M059J (cell line): ENCODE measurements at places on chromosomes 3 and 15.

DNA sequence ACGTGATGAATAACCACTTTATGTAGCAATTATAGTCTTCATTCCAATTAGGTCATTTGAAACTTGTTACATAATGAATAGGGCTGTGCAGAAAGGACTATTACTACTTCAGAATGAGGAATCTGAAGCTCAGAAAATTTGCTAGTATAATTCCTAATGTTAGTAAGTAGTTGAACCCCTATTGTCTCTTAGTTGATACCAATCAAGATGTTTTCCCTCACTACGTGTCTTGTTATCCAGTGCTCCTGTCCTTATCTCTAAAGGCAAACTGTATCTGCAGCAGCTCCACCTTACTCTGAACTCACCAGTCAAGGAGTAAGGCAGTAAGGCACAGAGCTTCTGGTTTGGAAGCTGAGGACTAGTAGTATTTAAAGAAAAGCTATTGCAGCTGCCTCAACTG lies 32.0 kb downstream of the RAB11A start:
- no peak for DNase-seq

GRCh38 chr3:134074790-134075567 lies 45.3 kb upstream of the SLCO2A1 start:
- DNase-seq, result no peak

DNA sequence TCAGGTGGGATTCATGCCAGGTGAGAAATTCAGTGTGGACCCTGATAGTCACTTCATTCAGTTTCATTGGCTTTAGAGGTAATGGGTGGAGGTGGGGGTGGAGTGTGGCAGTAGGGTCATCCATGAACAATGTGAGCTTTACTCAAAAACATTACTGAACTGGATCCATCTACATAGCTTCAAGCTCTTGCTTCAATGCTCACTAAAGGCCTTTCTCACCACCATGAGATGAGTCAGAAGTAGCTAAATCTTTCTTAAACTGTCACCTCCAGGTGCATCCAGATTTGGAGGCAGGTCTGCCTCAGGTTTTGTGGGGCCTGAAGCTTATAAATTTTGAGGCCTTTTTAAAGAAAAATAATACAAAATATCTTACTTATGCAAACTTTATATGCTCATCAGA lies 363.6 kb downstream of the CHST2 start:
- peak; percentile 15 for DNase-seq

- peak; percentile 84 for DNase-seq
These were observed 78.3 kb upstream of the CDIN1 start for GRCh38 chr15:36501063-36501678.

GRCh38 chr3:32577581-32578556 lies 7.2 kb upstream of the DYNC1LI1 start:
- DNase-seq, result peak; percentile 52

GRCh38 chr15:57090496-57090859 lies 172.0 kb downstream of the TCF12 start:
- DNase-seq, result no peak

- peak; percentile 12 for DNase-seq
These were observed 2.1 kb downstream of the ECT2 start for GRCh38 chr3:172752651-172753050.

DNA sequence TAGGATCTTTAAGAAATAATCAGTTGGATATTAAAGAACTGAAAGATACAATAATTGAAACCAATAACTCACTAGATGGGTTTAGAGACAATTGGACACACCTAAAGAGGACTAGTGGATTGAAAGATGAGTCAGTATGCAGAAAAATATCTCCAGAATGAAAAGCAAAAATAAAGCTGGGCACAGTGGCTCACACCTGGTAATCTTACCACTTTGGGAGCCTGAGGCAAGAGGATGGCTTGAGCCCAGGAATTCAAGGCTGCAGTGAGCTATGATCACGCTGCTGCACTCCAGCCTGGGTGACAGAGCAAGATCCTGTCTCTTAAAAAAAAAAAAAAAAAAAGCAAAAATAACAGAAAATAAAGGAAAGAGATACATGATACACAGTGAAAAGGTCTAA lies 37.4 kb upstream of the CCDC174 start:
- peak; percentile 29 for DNase-seq

DNA sequence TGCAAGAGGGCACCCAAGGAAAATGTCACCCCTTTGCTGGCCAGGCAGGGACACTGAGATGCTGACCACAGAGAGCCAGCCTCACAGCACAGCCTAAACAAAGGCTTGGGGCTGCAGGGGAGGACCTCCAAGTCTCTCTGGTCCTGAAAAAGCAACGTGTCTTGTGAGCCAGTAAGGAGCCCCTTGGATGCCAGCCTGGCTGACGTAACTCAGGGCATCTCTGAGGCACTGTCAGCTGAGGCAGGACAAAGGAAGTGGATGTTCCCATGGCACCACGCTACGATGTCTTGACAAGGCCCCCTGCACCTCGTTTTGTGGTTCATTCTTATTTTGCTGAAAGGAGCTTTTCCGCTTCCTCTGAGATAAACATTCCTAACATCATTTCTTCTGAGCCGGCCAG lies 160.7 kb downstream of the OR4M2 start:
- no peak for DNase-seq

DNA sequence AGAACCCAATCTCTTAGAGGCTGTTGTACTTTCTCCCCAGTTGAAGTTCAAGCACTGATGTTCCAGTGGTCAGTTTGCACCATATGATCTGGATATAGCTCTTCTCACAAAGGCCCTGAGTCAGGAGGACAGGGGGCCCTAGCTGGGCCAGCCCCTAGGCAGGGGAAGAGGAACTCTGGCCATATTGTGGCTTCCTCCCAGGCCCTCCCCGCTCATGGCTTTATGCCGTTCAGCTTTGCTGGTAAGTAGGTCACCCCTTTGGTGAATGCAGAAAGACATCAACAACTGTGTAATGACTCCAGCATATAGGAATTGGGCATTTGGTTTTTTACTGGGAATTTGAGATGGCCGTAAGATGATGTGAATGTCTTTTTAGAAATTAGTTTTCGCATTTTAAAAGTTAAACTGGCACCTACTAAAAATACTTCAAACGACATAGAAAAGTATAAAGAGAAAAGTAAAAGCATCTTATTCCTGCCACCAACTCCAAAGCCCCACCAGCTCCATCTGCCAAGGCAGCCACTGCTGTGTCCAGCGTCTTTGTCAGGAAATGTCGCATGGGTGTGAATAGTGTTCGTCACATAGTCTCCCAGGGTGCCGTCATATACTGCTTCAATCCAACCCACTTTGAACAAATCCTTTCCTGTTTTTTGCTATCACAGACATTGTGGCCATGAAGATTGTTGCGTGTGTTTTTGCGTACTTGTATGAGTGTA lies 25.3 kb downstream of the CCR9 start:
- no peak for DNase-seq

- no peak for DNase-seq
These were observed 28.6 kb downstream of the PLEKHO2 start for GRCh38 chr15:64870353-64870752.

- peak; percentile 22 for DNase-seq
These were observed 48.6 kb downstream of the GAP43 start for GRCh38 chr3:115671761-115672455.

GRCh38 chr3:23767546-23767945 lies 38.2 kb upstream of the UBE2E1 start:
- DNase-seq, result no peak

- peak; percentile 70 for DNase-seq
These were observed 79.3 kb downstream of the SLC7A14 start for GRCh38 chr3:170506556-170506955.

DNA sequence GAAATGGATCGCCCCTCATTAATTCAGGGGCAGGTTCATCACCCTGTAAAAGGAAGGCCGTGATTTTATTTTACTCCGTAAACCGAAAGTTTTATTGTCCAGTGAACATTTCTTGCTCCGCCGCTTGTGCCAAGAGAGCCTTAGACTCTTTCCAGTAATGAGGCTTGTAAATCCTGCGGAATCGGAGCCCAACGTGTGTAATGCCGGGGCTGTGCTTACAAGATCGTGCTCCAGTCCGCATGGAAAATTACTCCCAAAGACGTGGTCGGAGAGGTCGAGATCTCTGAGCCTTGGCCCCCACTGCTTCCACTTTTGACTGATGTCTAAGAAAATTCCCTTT lies 649 bp upstream of the PLOD2 start:
- DNase-seq, result peak; percentile 82

- no peak for DNase-seq
These were observed 716 bp upstream of the ISLR2 start for GRCh38 chr15:74129586-74130154.

DNA sequence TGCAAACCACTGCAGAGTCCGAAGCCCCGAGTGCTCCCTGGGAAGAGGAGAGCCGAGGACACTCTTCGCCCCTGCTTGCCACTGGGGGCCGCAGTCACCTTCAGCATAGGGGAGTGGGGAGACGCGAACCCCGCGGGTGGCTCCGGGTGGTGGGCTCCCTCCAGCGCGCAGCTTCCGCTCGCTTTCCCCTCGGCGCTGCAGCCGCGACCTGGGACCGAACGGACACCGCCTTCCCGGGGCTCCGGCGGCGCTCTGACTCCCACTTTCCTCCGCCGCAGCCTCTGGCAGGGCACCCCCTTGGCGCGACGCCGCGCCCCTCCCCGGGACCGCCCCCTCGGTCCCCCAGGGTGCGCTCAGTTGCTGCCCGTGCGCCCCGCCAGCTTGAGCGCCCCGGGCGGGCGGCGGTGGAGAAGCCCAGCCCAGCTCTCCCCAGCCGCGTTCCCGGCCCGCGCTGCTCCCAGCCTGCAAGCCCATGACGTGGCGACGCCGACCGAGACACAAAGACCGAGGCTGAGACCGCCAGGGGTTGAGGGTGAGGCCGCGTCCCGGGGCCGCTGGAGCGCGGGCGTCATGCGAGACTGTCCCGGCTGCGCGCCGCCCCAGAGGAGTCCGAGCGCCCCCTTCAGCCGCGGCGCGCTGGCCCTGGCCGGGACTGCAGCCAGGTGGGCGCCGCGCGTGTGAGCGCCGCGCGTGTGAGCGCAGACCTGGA lies at the start of gene MINAR1:
Gene MINAR1, plus strand, starts transcription at position 701 of the 709 bp plus-strand sequence. CDS start 23,812 bp downstream, outside the sequence.
- peak; percentile 62 for DNase-seq

DNA sequence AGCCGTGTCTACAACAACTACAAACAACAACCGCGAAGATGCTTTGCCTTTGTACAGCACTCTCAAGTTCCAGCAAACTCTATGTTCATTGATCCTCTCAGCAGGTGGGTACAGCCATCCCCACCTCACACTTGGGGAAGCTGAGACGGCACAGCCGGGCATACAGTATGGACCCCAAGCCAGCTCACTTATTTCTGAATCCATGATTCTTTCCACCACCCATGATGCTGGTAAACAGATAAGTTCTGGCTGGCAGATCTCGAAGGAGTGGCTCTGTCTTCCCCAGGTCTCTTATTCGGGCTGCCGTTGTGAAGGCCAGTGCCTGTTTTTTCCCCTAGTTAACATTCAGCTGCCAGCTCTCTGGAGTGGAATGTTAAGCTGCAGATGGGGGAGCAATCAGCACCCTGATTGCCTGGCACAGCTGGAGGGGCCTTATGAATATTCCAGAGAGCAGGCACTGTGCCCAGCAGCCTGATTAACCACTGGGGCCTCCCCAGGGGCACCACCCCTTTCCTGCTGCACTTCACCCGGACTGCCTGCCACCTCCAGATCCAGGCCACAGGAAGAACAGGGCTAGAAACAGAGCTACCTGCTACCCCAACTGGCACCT lies 73.2 kb downstream of the CORO2B start:
- DNase-seq, result peak; percentile 56

DNA sequence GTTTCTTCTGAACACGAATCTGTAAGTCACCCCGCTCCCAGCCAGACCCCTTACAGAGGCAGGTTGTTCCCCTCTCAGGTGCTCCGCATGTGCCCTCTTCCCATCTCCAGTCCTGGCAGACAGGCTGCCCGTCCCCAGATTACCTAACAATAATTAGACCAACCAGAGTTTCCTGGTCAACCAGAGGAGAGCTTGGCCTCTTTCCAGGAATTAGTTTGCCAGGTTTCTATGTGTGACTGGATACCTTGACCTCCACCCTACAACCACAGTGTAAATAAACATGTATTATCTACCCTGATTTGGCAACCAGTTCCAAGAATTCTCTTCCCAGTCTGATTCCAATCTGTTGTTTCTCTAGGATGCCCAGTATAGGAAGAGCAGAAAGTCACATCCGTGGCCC lies 178.0 kb upstream of the UMPS start:
- peak; percentile 98 for DNase-seq

DNA sequence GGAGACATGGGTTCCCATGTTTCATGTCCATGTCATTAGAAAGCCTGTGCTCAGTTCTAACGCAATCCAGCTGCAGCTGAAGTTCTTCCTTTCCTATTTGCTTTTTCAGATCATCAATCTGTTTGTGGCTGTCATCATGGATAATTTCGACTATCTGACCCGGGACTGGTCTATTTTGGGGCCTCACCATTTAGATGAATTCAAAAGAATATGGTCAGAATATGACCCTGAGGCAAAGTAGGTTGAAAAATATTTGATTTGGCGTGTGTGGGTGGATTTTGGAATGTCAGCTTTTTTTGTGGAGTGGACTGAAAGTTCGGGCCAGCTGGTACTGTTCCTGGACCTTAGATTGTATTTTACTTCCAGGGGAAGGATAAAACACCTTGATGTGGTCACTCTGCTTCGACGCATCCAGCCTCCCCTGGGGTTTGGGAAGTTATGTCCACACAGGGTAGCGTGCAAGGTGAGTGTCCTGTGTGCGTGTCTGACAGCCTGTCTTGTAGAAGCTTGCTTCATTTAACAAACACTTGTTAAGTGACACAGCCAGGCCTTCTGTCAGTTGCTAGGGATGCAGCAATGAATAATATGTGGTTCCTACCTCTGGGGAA lies 69.6 kb downstream of the CHDH start:
- no peak for DNase-seq

DNA sequence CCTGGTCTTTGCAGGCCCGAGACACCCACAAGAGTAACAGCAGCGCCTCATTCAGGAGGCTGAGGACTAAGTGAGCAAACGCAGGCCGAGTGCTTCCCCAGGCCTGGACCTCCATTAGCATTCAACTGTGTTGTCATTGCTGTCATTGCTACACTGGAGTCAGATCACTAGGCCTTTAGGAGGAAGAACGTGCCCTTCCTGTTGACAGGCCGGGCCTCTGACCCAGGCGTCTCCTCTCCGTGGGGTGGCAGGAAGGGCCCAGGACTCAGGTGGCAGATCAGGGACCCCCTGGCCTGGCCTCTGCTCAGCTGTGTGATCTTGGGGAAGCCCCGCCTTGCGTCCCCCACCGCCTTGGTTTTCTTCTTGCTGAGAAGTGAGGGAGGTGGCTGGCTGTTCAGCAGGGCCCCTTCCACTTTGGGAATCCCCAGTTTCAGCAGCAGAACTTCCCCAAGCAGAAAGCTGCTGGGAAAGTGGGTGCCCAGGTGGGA lies 19.1 kb downstream of the ZDHHC19 start:
- no peak for DNase-seq

GRCh38 chr15:98233873-98234272 lies 273.4 kb downstream of the ARRDC4 start:
- DNase-seq, result peak; percentile 12

GRCh38 chr15:29143909-29144635 lies 125.5 kb downstream of the NSMCE3 start:
- peak; percentile 80 for DNase-seq
